Left ventricle myocardium superior (tissue), 1 donor: ENCODE measurements at places on chromosomes 13 and 19.

- no peak for DNase-seq
These were observed 524.7 kb downstream of the MYO16 start for GRCh38 chr13:109154146-109154545.

DNA sequence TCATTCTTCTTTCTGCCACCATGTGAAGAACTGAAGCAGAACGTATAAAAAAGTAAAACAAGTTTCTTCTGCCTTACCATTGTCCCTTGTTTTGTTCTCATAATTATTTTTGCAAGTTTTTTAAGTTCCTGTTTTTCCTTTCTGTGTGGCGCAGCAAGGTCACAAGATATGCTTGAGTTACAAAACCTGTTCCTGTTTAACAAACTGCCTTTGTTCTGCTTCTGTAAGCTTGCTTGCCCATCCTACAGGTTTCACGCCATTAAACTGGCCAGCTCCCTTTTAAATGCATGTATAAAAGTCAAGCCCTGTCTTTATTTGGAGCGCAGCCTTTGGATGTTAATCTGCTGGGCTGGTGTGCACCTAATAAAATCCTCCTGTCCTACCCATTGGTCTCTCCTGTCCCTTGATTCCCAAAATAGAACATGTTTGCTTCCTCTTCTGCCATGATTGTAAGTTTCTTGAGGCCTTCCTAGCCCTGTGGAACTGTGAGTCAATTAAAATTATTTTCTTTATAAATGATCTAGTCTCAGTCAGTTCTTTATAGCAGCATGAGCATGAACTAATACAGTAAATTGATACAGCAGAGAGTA, 1115.4 kb downstream of the SLITRK1 start:
- no peak for DNase-seq

DNA sequence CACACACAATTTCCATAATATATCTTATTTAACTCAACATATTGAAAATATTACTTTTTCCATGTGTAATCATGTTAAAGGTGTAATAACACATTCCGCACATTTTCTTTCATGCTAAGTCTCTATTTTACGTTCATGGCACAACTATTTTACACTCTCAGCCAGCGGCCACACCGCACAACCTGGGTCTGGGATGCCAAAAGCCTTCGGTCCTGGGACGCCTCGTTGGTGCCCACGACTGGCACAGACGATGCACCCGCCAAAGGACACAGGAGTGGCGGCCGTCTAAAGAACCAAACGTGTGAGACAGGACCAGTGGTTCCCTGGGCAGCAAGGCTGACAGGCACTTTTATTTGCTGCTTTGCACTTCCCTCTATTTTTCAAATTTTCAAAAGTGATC, 10.0 kb upstream of the PROZ start:
- no peak for DNase-seq

- DNase-seq = no peak
These were observed 89.4 kb downstream of the DPF1 start for GRCh38 chr19:38134540-38135149.

DNA sequence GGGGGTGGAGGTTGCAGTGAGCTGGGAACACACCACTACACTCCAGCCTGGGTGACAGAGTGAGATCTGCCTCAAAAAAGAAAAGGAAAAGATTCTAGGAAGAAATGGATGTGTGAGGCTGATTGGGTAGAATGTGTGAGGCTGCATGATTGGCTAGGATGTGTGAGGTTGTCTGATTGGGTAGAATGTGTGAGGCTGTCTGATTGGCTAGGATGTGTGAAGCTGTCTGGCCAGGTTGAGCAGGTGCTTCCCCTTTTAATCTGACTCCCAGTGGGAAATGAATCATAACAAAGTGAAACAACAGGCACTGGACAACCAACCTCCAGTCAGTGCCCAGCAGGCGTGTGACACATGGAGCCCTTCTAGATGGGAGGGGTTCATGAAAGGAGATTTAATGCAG, 14.7 kb downstream of the C13orf46 start:
- peak; percentile 3 for DNase-seq

- DNase-seq = no peak
These were observed 42.8 kb upstream of the CLDN10 start for GRCh38 chr13:95509521-95510310.

DNA sequence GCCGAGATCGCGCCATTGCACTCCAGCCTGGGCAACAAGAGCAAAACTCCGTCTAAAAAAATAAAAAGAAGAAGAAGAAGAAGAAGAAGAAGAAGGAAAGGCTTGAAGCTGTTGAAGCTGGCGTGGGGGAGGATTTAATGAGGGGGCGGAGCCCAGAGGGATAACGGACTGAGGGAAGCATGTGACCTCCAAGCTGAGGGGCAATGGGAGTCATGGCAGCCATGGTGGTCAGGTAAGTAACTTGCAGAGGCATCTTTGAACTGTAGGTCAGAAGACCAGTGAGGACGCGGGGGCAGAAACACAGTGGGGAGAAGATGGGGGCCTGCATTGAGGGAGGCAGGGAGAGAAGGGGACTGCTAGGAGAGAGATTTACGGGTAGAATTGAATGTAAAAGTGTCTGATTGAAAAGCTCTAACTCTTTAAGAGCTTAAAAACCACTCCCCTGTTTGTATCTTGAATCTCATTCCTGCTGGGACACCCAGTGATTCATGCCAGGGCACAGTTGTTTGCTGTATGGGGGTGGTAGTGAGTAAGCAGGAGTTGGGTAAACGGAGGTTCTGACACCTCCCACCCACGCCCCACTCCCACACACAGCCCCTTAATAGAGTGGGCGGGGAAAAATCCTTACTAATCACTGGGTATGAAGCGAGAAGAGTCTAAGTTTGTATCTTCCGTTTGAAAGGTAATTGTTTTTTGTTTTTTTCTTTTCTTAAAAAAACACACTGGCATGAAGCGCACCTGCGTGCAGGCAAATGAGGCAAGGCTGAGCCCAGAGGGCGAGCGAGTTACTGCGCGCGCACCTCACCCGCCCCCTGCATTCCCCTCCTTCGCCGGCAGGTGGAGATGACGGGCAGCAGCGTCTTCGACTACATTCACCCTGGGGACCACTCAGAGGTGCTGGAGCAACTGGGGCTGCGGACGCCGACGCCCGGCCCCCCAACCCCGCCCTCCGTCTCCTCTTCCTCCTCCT, 13.0 kb downstream of the TMEM160 start:
- DNase-seq = peak; percentile 92

GRCh38 chr13:32008518-32009175, 22.9 kb upstream of the FRY start:
- no peak for DNase-seq

- peak; percentile 94 for DNase-seq
These were observed 36.5 kb upstream of the ZNF527 start for GRCh38 chr19:37334179-37335071.
